Left lung (tissue), 14 donors: ENCODE measurements at places on chromosomes 16 and 17.
A peak's percentile ranks its signal among the peaks of the same experiment; 100 is the strongest.

- no peak for DNase-seq
- no peak overlapping the region for H3K27ac ChIP-seq
- no peaks in the 10 kb centered on the region for H3K36me3 ChIP-seq
- H3K27me3 ChIP-seq = no peaks in the 10 kb centered on the region
- H3K4me1 ChIP-seq = no peaks in the 10 kb centered on the region
Measured at GRCh38 chr17:65305116-65305515, 167.9 kb downstream of the RGS9 start.

DNA sequence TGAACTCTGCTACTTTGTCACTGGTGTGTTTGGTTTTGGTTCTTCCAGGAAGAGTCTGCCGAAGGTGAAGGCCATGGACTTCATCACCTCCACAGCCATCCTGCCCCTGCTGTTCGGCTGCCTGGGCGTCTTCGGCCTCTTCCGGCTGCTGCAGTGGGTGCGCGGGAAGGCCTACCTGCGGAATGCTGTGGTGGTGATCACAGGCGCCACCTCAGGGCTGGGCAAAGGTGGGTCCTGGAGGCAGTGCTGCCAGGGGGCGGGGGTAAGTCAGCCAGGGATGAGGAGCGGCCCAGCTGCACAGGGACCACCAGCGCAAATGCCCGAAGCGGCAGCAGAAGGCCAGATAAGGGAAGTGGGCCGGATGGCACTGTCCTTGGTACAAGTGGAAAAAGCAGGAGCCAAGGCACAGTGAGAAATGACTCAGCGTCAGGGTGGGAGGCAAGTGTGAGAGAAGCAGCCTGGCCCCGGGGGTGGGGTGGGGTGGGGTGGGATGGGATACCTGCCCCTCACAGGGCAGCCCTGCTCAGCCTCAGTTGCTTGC, 41.9 kb downstream of the TMEM11 start:
- H3K27ac ChIP-seq = no peak overlapping the region
- no peaks in the 10 kb centered on the region for H3K36me3 ChIP-seq
- no peak for DNase-seq
- no peak overlapping the region for H3K4me3 ChIP-seq
- H3K27me3 ChIP-seq = no peaks in the 10 kb centered on the region
- peaks cover 6% of the 10 kb centered on the region for H3K4me1 ChIP-seq

DNA sequence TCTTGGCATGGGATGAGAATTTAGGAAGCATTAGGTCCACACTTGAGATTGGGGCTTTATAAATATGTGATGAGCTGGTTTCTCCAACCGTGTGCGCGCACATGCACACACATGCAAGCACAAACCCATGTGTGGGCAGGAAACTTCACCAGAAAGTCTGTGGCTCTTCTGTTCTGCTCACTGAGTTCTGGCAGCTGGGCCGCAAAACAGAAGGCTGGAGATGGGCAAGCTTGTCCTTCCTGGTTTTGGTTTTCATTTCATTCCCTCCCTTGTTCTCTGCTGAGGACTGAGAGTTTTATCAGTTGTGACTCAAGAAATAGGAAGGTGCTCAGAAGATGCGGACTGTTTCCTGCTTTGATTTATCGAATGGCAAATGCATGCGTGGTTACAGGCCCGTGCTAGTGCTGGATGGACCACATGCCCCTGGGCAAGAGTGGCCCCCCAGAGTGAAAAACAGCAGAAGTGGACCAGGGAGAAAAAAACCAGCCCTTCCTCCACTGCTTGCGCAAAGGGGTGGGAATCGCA, 14.1 kb downstream of the MAP3K14 start:
- no peaks in the 10 kb centered on the region for H3K27me3 ChIP-seq
- H3K4me1 ChIP-seq = peaks cover 88% of the 10 kb centered on the region
- no peak for DNase-seq

DNA sequence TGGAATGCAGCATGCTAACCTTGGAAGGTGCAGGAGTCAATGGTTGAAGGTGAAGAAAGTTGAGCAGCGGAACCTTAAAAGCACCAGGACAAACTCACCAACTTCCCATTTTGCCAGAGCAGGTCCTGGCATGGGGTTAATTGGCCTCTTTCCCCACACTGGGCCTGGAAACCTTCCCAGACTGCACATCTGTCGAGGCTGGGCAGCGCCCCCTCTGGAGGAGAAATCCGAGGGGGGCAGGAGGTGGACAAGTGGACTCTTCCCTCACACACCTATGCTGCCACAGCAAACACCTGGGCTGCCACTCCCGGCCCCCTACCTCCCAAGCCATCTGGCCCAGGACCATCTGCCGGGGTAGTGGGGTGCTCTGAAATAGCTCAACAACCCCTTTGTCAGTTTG, 232.4 kb downstream of the CBLN1 start:
- no peak overlapping the region for H3K27ac ChIP-seq
- H3K4me3 ChIP-seq = no peak overlapping the region
- H3K36me3 ChIP-seq = no peaks in the 10 kb centered on the region
- H3K4me1 ChIP-seq = no peaks in the 10 kb centered on the region
- no peaks in the 10 kb centered on the region for H3K27me3 ChIP-seq
- DNase-seq = no peak

DNA sequence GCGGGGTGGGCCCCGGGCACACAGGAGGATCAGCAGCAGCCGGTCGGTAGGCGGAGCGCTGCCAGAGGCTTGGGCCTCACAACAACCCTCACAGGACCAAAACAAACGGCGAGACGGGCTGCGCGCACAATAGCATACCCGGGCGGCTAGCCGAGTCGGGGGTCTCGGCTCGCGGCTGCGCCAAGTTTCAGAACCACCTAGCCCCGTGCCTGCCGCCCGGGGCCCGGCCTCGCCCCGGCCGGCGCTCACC, 732 bp downstream of the ULK2 start:
- H3K27me3 ChIP-seq = no peaks in the 10 kb centered on the region
- no peaks in the 10 kb centered on the region for H3K36me3 ChIP-seq
- peak; percentile 81 for DNase-seq
- H3K4me1 ChIP-seq = peaks cover 21% of the 10 kb centered on the region
- peak overlapping the region; percentile 82 for H3K4me3 ChIP-seq

DNA sequence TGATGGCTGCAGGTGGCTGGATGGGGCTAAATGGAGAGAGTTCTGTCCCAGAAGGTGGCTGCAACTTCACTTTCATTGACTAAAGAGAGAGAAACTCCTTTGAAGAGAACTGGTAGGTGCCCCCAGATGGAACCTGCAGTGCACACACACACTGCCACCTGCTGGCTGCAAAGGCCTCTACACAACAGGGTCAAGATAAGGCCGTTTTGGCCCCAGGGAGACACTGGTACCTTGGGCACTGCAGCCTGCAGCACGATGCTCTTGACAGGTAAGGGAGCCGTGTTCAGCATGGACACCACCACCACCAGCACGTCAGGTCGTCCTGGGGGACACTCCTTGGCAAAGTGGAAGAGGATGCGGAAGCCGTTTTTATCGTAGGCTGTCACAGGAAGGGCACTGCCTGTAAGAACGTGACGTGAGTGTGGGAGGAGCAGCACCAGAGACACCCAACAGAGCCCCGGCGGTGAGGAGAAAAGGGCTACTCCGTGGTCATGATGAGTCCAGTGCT, 22.7 kb downstream of the GGA3 start:
- no peaks in the 10 kb centered on the region for H3K4me1 ChIP-seq
- H3K27me3 ChIP-seq = no peaks in the 10 kb centered on the region
- no peak for DNase-seq
- H3K36me3 ChIP-seq = peaks cover 100% of the 10 kb centered on the region
- no peak overlapping the region for H3K27ac ChIP-seq
- no peak overlapping the region for H3K4me3 ChIP-seq

DNA sequence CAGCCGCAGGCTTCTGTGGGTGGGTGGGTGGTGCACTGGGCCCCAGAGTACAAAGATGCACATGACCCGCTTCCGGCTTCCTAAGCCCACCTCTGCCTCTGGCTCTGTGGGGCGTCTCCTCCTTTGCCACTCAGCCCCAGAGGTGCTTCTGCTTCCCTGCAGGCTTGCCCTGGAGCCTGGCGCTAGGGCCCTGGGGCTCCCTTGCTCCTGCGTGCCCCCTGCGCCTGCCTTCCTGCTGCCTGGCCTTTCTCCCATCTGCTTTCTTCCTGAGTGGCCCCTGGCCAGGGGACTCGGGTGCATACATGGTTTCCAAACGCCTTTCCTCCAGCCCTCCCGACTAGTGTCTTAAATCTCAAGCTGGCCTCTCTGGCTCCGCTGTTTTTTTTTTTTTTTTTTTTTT, 3.4 kb downstream of the WWOX start:
- H3K36me3 ChIP-seq = no peaks in the 10 kb centered on the region
- no peaks in the 10 kb centered on the region for H3K27me3 ChIP-seq
- H3K4me1 ChIP-seq = peaks cover 7% of the 10 kb centered on the region
- no peak overlapping the region for H3K27ac ChIP-seq
- no peak for DNase-seq
- no peak overlapping the region for H3K4me3 ChIP-seq

GRCh38 chr17:8362651-8363332, 13.7 kb downstream of the KRABD2 start:
- no peak overlapping the region for H3K27ac ChIP-seq
- H3K36me3 ChIP-seq = no peaks in the 10 kb centered on the region
- no peaks in the 10 kb centered on the region for H3K27me3 ChIP-seq
- DNase-seq = no peak
- H3K4me3 ChIP-seq = no peak overlapping the region

DNA sequence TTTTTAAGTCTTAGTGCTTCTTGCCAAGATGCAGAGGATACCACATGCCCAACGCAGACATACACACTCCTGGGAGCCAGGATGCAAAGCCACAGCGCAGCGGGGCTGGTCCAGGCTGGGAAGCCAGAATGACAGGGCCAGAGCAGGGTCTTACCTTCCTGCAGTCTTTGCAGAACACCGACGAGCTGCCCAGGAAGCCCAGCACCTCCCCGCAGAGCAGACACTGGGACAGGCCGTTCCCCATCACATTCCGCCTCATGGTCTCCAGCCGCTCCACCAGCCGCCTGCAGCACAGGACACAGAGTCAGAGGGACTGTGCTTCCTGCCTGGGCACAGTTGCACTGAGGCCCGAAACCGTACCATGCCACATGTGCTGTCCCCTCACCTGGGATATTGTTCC, 33.3 kb downstream of the RPH3AL start:
- peaks cover 24% of the 10 kb centered on the region for H3K36me3 ChIP-seq
- H3K4me3 ChIP-seq = no peak overlapping the region
- no peak overlapping the region for H3K27ac ChIP-seq
- DNase-seq = no peak
- H3K27me3 ChIP-seq = no peaks in the 10 kb centered on the region

- H3K4me1 ChIP-seq = no peaks in the 10 kb centered on the region
- no peak overlapping the region for H3K4me3 ChIP-seq
- DNase-seq = no peak
Measured at GRCh38 chr17:47993031-47993564, 22.2 kb downstream of the CDK5RAP3 start.

- no peak overlapping the region for H3K4me3 ChIP-seq
- no peak for DNase-seq
- no peaks in the 10 kb centered on the region for H3K36me3 ChIP-seq
- H3K27me3 ChIP-seq = peaks cover 47% of the 10 kb centered on the region
- H3K4me1 ChIP-seq = peaks cover 19% of the 10 kb centered on the region
- H3K27ac ChIP-seq = no peak overlapping the region
Measured at GRCh38 chr17:42071810-42072209, 21.4 kb upstream of the C17orf113 start.

DNA sequence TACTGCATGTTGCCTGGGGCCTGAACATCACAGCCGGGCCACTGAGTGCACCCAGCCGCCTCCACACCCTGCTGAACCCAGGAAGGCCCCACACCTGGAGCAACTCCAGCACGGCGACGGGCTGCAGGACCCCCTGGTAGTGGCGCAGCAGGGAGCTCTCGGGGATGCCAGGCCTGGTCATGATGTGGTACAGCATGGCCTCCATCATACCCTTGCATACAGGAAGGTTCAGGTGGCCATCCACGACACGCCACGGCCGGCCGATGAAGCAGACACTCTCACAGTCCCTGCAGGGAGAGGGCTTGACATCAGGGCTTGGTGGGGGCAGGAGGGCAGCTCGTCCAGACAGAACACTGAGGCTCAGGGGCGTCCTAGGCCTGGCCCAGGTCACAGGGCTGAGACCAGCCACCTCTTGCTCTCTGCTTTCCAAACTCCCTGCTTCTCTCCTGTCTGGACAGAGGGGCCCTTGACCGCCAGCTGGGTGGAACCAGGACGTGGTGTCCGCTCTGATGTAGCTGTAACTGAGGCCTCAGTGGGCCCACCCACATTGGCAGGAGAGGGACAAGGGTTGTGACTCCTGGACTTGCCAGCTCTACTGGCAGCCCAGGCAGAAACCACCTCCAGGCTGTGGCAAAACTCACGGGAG, 60.3 kb downstream of the IL21R start:
- H3K4me3 ChIP-seq = no peak overlapping the region
- DNase-seq = no peak
- no peaks in the 10 kb centered on the region for H3K27me3 ChIP-seq
- peaks cover 3% of the 10 kb centered on the region for H3K4me1 ChIP-seq

GRCh38 chr17:42072323-42073187, 22.2 kb upstream of the C17orf113 start:
- H3K36me3 ChIP-seq = no peaks in the 10 kb centered on the region
- peaks cover 12% of the 10 kb centered on the region for H3K27me3 ChIP-seq
- no peak overlapping the region for H3K27ac ChIP-seq
- no peak for DNase-seq

DNA sequence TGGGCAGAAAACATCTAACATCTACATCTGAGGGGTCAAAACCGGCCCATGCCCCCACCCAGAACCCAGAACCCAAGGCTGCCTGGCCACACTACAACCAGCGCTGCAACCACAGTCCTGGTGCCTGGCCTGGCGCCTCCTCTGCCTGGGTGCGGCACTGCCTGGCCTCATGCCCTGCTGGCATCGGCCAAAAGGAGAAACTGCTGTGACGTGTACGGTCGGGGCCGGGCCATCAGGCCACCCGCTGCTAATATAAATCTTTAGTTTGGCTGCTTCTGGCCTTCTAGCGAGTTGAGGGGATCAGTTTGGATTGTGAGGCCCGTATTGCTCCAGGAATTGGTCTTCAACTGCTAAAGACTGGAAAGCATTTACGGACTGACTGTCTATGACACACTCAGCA, 22.8 kb downstream of the TMEM204 start:
- no peak overlapping the region for H3K4me3 ChIP-seq
- peaks cover 79% of the 10 kb centered on the region for H3K36me3 ChIP-seq
- H3K4me1 ChIP-seq = peaks cover 7% of the 10 kb centered on the region
- no peaks in the 10 kb centered on the region for H3K27me3 ChIP-seq
- no peak for DNase-seq

DNA sequence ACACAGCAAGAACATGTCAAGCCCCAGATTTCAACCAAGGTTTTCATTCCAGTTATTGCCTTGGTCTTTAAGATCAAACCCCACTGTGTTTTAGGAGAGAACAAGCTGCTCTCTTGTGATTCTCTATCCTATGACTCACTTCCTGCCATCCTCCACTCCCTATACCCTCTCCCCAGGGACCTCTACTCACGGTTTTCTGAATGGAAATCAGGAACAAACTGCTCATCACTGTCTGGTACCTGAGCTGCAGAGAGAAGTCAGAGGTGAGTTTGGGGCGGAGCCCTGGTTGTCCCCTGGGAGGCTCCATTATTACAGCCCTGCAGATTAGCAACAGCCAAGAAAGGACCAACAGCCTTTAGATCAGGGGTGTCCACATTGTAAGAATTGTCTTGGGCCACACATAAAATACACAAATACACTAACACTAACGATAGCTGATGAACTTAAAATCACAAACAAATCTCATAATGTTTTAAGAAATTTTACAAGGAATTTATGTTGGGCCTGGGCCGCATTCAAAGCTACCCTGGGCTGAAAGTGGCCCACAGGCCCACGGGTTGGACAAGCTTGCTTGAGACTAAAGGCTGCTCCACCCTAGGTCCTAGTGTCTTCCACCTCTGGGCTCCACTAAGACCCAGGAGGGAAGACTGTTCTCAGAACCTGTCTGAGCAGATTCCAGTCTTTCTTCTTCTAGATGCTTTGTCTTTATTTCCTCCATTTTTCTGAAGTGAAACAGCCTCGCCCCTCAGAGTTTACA, 9.7 kb downstream of the ETV4 start:
- no peak overlapping the region for H3K4me3 ChIP-seq
- H3K27ac ChIP-seq = no peak overlapping the region
- no peaks in the 10 kb centered on the region for H3K36me3 ChIP-seq
- no peaks in the 10 kb centered on the region for H3K4me1 ChIP-seq
